ENCODE measurements at places on chromosomes 7 and 10.

- DNase-seq: no peak
These were observed 166.5 kb upstream of the PITRM1 start for GRCh38 chr10:3339121-3339520.

- no peak for DNase-seq
These were observed 46.6 kb downstream of the WDR37 start for GRCh38 chr10:1102831-1103230.

- DNase-seq: no peak
These were observed 68.3 kb downstream of the CREB5 start for GRCh38 chr7:28480595-28480994.

- no peak for DNase-seq
These were observed 118.4 kb upstream of the INSYN2A start for GRCh38 chr10:127314797-127315196.

DNA sequence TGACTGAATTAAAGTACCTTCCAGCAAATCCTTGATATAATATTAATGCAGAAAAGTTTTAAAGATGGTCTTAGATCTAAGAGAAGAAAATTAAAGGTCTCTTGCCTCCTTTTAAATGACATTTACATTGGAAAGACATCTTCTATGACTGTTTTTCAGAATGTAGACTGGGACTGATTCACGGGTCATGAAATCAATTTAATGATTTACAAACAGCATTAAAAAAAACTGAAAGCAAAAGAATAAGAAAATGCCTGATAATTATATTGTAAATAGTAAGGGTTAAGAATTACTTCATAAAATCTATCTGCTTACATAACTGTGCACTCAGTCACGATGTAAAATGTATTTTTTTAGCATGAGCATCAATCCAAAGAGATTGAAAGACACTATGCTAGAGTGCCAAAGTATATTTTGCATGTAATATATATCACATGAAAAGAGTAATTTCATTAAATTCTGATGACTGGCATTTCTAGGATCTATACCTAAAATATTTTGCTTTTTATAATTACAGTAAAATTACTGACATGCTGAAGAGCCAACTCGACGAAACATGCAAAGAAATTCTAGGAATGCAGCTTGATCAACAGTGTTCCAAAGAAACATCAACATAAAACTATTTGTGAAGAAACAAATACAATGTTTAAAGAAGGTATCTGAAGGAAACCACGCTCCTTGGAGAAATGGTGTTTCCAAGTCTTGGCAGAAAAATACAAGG is 35.1 kb downstream of the RTKN2 start:
- DNase-seq: no peak

DNA sequence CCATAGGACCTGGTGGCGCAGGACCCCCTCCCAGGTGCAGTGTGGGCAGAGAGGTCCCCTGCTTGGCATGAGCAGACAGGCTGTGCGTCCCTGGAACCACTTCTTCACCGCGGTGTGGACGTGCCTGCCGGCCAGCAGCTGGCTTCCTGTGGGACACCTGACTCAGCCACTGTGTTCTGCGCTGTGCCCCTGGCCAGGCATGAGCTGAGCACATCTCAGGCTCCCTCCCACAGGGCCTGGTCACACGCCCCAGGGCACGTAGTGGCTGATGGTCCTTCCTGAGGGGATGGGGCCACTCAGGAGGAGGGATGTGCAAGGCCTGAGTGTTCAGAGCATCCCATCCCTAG is 3.5 kb upstream of the DEPP1 start:
- no peak for DNase-seq

- DNase-seq: no peak
These were observed 143.4 kb upstream of the GLI3 start for GRCh38 chr7:42380401-42380800.

DNA sequence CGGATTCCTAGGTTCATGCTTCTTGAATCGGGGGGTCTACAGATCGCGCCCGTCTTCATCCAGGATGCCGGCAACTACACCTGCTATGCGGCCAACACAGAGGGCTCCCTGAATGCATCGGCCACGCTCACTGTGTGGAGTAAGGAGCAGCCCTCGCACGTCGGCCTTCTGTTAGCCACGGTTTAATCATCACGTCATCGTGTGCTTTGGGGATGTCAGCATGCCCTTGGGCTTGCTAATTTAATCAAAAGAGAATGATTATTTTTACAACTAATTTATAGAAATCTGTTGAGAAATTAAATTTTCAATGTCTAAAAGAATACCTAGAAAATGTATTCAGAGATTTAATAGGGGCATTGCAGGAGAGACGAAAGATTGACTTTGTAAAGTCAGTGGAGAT is 668.2 kb downstream of the SDK1 start:
- DNase-seq: no peak

DNA sequence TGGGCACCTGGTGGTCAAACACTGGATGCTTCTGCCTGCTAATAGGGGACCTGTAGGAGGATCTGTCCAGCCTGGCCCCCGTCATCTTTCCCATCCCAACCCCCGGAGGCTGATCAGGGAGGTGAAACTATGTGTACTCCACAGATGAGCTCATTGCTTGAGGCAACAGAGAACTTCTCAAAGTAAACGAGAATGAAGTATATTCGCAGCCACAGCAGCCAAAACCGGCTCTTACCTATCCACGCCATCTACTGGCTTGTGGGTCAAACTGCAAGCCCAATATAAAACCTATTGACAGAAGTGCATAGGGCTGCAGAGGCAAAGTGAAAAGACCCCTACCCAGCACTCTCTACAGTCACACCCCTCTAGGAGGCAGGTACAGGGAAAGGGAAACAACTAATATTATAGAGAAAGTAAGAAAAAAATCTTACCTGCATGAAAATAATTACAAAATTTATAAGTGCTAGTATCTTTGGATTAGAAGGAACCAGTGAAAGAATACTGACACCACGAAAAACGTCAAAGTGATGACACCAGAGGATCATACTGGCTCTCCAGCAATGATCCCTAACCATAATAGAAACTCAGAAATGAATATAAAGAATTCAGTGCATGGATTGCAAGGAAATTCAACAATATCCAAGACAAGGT is 973.5 kb downstream of the ANKRD7 start:
- DNase-seq: peak; percentile 9

GRCh38 chr7:96723622-96724021 is 14.0 kb upstream of the SEM1 start:
- DNase-seq: no peak

DNA sequence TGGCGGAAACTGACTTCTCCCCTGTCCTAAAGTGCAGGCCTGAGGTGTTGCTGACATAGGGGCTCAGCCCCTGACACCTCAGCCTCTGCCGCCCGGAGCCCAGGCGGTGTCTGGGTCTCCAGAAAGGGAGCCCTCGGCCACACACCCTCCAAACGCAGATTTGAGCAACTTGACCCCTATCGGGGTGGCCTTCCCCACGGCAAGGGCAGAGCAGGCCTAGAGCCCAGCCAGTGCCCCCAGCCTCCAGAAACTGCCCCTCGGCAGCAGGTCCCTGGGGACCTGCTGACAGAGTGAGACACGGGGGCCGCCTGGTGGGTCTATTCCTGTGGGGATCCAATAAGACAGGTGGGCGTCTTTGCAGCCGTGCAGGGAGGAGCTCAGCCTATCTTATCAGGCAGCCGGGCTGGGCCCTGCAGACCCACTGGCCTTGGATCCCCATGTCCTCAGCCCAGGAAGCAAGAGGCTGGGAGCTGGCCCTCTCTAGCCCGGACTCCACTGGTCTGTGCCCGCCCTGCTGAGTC is 11.0 kb downstream of the TMEM184A start:
- DNase-seq: no peak

DNA sequence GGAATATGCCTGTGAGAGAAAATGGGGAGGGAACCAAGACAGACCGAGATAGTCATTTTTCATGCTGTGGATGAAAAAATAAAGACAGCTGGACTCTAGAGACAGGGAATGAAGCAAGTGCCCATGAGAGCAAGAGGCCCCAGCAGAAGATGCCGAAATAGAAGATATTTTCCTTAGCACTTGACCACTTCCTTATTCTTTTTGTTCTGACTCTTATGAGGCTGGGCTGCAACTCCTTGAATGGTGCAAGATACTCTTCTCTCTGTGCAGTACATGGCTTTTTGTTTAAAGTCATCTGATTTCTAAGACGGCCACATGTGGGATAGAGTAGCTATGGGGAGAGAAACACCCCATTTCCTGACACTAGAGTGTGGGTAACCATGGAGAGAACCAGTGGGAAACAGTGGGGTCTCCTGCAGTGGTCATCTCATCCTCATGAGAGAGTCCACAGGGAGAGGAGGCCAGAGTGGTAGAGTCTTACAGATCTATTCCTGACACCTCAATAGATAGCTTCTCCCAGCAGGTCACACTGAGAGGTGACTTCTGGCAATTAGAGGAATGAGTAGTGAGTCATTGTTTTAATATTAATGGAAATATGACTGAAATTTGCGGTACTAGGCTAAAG is 18.0 kb upstream of the VCL start:
- no peak for DNase-seq

DNA sequence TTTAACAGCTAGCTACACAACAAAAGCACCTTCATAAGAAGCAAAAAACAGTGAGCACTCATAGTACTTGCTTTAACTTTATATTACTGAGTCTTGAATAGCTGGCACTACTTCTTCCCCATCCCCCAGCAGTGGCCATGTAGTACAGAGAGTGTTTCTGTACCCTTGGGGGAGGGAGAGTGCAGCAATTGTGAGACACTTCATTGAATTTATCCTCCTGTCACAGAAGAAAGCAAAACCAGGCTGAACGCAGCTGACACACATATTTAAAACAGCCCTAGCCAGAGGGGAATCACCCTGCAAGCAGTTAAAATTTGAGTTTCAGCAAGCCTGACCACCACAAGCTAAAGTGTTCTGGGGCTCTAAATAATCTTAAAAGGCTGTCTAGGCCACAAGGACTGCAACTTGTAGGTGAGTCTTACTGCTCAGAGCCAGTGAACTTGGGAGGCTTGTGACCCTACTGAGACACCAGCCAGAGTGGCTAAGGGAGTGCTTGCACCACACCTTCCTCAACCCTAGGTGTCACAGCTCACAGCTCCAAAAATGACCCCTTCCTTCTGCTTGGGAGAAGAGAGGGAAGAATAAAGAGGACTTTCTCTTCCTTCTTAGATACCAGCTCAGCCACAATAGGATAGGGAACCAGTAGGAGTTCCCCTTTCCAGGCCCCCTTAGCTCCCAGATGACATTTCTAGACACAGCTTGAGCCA is 97.7 kb upstream of the MEOX2 start:
- DNase-seq: no peak

DNA sequence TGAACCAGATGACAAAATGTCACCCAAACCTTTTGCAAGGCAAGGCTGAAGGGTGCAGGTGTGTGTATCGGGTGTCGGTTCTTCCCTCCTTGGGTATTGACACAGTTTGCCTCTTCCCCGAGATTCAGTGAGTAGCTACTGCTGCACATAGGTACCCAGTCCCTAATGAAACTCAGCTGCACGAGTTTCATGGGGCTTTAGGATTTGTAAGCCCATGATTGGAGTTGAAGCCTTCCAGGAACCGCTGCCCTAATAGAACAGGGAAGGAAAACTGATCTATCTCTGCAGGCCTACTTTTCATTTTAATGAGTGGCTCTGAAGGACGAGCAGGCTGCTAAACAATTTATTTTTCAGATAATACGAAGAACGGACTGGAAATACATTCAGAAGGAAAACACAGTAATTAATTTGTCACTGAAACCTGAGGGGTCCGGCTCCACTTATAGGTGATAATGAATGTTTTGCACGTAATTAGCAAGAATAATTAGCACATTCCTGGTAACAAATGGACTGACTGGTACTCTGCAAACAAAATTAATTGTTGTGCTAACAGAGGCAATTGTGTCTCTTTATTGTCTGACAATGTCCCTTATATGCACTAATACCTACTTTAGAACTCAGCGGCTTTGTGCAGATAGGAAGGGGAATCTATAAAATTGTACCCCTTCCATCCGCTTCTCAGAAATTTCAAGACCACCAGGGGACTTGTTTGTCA is 49.6 kb upstream of the FZD8 start:
- no peak for DNase-seq

Data from hematopoietic multipotent progenitor cell treated with erythropoietin and hydrocortisone succinate and interleukin-3 and kit ligand, for 15 days (in vitro differentiated cells).